NCI-H1930 (cell line): ENCODE measurements at places on chromosomes 12 and 14.

- DNase-seq, result no peak
These were observed 88.0 kb downstream of the VWF start for GRCh38 chr12:6036509-6036908.

GRCh38 chr14:42556551-42556950, 949.9 kb downstream of the LRFN5 start:
- DNase-seq, result no peak

DNA sequence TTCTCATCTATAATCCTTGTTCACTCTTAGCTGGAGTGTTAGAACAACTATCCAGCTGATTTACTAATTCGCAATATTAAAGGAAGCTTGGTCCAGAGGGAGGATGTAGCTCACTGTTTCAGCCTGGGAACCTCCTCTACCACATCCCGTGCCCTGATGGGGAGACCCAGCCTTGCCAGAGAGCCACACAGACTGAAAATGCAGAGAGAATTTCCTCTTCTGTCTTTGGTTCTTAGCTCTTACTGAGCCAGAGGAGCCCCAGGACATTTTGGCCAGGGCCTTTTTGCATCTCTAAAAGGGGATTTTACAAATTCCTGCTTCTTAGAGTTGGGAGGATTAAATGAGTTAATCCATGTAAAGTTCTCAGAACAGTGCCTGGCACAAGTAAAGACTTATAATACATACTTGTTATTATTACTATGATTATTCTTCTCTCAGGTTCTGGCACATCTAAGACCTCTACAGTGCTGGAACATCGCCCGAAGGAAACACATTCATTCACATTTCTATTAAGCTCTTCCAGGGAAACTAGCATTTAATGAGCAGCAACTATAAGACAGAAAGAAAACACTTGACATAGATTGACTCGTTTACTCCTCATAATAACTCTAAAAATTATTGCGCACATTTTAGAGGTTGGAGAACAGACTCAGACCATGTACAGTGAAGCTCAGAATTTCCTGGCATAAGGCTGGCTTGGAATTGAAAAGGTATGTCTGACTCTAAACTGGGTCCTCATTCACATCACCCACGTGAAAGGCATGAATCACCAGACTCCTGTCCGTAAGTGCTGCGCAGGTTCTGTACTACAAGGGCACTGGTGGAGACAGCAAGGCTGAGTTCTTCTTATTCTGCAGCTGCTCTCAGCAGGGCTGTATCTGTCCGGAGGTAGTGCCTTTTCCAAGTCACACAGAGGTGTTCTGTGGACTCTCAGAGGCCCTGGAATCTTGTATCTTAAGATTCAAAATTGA, 27.8 kb upstream of the AEBP2 start:
- DNase-seq, result no peak

GRCh38 chr12:1466481-1467154, 127.8 kb downstream of the FBXL14 start:
- DNase-seq, result no peak

DNA sequence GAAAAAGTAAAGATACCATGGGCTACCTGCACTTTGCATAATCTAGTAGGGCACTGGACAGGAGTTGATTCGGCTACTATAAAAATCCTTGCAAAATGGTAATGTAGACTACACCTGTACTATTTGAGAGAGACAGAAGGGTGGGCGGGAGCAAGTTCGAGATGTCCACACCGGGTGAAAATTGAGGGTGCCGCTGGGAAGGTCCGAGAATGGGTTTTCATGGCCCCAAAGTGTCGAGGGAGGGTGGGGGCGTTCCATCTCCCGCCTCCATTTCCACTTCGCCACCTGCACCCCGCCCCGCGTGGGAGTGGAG, 648 bp downstream of the SNX6 start:
- DNase-seq, result no peak

- DNase-seq, result no peak
These were observed 205.2 kb downstream of the SLC41A2 start for GRCh38 chr12:104752881-104753280.

GRCh38 chr12:76399040-76399439, 50.8 kb upstream of the BBS10 start:
- no peak for DNase-seq

- DNase-seq, result no peak
These were observed 348.8 kb downstream of the TMEM117 start for GRCh38 chr12:44184499-44185206.

DNA sequence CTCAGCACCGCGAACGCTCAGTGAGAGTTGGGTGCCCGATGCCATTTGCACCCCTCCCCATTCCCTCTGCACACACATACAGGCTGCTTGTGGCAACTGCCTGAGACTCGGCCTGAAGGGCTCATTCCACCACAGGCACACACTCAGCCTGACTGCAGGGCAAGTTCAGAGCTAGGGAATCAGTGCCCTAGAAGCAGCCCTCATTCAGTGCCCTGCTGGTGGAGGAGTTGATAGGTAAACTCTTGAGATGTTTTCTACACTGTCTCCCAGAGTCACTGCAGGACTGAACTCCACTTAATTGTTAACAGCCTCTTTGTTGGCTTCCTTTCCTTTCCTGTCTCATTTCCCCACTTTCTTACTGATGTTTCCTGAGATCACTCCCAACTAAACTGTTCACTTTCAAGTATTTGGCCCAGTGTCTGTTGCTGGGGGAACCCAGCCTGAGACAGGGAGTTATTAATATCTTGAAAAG, 16.9 kb downstream of the PPP1R36 start:
- no peak for DNase-seq

GRCh38 chr12:52044292-52044983, 6.8 kb upstream of the NR4A1 start:
- no peak for DNase-seq

DNA sequence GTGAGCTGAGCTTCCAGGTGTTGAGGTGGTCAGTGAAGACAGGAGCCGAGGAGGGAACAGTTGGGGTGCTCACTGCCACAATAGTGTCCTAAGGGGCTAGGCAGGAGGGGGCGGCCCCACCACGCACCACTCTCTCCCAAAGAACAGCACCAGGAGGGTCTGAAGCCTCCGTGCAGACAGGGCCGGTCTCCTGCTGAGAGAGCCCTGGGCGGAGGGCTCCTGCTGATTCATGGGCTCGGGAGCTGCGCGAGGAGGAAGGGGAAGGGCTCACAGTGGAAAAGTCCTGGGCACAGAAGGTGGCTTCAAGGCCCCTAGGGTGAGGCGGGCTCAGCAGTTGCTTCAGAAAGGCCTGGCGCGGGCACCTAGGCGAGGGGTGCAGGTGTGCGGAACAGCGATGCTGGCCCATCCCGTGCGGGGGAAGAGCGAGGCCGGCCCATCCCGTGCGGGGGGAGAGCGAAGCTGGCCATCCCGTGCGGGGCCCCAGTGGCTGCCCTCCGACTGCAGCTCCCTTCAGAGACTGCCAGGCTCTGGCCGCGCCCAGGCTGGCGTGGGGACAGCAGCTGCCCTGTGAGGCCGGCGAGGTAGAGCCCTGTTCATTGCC, 176.7 kb downstream of the ADGRD1 start:
- DNase-seq, result no peak

- no peak for DNase-seq
These were observed 100.3 kb upstream of the SOX5 start for GRCh38 chr12:24049728-24050127.

GRCh38 chr14:25622763-25623162, 572.8 kb upstream of the STXBP6 start:
- DNase-seq, result no peak

DNA sequence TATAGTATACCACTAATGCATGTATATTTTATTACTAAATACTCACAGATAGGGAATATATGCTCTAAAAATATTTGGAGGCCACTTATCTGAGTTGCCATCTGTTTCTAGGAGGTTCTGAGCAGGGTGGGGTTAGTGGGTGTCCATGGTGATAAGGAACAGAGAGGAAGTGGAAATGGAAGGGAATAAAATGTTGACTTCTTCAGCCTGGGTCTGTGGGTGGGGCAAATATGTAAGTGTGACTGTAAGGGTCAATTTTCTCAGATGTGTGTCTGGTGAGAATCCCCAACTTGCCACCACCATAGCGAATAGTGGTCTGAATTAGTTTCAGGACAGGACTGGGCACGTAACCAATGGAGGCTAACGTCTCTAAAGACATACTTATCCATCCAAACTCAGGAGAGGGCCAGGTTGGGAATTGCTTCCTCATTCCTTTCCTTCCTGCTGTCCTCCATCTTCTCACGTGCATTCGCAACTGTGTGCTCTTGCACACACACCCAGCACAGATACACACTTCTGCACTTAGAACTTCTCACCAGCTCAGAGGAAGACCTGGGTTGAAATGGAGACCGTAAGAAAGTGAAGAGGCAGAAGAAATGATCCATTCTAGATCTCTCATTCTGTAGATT, 54.2 kb upstream of the GZMB start:
- no peak for DNase-seq

DNA sequence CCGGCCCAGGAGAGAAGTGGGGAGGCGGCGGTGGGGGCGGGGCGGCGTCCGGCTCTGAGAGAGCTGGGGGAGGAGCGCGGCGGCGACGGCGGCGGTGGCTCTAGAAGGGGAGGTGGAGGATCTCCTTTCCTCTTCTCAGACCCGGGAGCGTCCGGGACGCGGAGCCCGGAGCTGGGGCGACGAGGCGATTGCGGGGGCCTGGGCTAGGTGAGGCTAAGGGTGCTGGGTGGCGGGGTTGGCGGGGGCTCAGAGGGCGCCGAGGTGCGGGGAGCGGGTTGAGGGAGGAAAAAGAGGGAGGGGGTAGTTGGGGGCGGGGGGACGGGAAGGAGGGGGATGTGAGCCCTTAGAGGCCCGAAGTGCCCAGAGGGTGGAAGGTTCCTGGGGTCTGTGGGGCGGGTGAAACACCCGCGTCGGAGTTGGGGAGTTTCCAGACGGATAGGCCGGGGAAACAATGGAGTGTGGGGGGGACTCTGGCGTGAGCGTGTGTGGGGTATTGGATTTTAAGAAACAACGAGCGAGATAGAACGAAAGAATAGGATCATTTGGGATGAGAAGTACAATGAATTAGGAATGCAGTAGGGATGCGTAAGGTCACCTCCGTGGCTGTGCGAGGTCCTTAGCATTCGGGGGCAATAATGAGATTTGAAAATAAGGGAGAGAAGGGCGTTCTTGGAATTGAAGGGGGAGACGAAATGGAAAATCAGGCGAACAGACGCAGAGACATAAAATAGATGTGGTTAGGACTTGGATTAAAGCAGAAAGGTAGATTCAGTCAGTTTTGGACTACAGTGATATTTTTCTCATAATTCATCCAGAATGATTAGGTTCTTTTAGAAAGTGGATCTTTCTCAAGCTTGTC, at the start of gene SPATS2:
TSS of gene SPATS2 (plus strand) at position 82 of the 859 bp plus-strand sequence. CDS start 93,551 bp downstream, outside the sequence.
- no peak for DNase-seq

GRCh38 chr12:110039085-110039807, 9.1 kb downstream of the C12orf76 start:
- DNase-seq, result no peak

DNA sequence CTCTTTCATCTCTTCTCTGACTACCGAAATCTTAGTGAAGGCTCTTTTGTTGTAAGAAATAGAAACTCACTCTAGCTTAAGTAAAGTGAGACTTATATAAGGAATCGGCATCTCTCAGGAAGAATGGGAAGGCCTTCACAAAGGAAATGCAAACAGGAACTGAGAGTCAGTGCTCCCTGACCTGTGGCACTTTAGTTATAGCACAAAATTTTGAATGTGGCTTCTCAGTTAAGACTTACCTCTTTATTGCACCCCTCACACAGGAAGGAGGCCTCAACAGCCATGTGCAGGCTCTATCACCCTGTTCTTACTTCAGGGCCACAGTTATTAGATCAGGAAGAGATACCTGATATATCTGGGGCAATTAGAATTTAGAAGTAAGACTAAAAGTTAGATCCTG, 224.7 kb upstream of the EGLN3 start:
- DNase-seq, result no peak

- DNase-seq, result no peak
These were observed 5.0 kb downstream of the SLC25A21 start for GRCh38 chr14:37167151-37168047.

- DNase-seq, result peak; percentile 78
These were observed 1.3 kb downstream of the DDN start for GRCh38 chr12:48997719-48998496.

- no peak for DNase-seq
These were observed 92.5 kb downstream of the DUSP6 start for GRCh38 chr12:89259821-89260220.

DNA sequence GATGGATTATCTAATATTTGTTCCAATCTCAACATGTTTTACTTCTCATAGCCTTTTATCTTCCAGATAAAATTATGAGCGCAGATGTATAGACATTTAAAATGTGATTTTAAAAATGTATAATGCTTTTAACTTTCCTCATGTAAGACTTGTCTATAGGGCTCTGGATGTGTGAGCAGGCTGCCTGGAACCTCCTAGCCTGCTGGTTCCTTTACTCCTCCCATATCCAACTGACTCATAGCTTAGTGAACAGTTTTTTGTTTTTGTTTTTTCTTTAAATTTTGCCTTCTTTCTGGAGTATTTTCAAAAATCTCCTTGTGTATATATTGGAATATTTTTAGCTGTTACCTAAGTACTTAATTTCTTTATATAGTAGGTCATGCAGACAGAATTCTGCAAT, 115.4 kb downstream of the PDE3A start:
- DNase-seq, result no peak

DNA sequence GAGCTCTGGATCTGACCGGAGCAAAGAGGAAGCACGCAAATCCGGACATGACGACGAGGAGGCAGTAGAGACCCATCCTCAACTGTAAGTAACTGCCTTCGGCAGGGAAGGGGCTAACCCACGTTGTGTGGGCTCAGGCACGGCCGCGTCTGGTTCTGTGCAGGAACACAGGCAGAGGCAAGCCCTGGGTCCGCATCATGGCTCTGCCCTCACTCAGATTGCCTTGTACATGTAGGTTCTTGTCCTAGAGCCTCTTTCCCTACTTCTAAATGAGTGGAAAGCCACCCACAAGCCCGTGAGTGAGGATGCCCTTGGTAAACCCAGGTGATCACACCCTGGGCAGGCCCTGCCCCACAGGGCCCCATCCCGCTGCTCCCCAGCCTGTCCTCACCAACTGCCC, 8.9 kb upstream of the RPLP0 start:
- DNase-seq, result no peak

DNA sequence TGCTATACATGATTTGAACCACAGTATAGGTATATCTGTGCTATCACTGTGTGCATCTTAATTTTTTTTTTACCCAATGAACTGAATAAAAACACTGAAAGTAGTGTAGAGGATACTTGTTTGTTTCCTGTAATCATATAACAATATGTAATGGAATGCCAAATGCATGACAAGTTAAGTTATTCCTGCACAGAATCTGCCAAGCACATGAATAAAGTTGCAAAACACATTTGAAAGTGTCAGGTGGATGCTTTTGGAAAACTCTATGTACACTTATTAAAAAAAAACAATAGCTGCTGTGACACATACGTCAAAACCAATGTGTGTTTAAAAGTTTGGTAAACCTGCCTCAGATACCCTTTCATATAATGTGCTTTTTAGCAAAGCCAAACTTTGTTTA, 1638.1 kb upstream of the SEL1L start:
- DNase-seq, result no peak

DNA sequence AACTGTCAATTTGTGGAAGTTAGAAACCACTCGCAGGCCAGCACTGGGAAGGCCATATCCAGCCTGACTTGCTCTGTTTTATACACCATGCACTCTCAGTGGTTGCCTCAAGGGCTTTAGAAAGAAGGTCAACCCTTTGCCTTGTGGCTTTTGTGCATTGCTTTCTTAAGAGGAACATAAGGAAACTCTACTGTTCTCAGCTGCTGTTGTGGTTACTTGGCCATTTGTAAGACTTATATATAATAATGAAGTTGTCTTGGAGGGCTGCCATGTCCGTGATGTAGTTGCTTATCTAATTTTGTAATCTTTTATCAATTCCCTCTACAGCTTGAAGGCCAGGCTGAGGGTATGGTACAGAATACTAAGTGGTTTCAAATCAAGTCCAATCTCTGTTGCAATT, 637.8 kb downstream of the DIO2 start:
- no peak for DNase-seq

- DNase-seq, result no peak
These were observed 60.0 kb downstream of the NT5DC3 start for GRCh38 chr12:103780992-103781391.
